ENCODE measurements at places on chromosomes 16 and 17.

DNA sequence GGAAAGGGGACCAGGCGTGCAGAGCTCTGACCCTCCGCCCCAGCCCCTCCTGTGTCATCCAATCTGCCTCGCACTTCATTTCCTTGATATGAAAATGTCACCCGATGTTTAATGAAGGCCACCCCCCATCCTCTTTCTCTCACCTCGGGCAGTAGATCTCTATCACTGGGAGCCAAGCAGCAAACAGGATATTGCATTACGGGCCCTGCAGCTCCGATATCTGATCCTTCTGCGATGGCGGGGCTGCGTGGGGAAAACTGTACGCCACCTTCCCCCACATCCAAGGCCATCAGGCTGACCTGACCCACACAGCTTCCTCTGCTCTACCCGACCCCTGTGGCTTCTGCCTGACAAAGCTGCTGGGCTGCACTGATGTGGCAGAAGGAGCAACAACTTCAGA lies 74.9 kb downstream of the DYNLRB2 start:
- DNase-seq = no peak

DNA sequence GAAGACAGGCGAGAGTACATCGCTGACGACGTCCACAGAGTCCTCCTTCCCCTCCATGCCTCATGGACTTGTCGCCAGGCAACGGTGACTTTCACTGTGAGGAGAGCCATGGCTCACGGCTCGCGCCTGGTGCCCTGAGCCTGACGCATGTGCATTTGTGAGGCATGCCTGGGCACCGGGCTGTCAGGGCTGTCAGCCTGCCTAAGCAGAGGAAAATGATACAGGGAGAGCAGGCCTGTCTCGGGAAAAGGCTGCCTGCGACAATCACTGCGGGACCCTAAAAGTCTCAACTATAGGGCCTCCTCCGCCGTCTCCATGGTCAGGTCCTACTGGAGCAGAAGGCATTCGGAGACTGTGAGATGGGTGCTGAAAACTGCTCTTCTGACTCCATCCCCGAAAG lies 135.5 kb upstream of the WSB1 start:
- no peak for DNase-seq

DNA sequence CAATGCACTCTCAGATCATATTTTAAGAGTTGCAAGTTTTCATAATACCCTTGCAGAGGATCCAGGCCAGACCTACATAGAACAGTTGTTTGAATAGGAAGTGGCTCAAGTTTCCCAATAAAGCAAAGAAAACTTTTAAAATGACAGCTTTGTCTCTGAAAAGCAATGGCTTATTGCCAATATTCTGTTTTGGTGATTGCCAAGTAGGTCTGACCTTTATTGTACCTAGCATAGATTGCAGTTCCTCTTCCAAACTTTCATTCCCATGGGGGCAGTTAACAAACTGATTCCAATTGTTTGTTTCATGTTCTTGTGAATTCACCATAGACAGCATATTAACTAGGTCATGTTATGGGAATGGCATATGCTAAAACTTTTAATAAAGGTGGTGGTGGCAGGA lies 664.6 kb upstream of the CA10 start:
- DNase-seq = no peak

GRCh38 chr17:28871056-28871579 lies 16.3 kb downstream of the ERAL1 start:
- no peak for DNase-seq

- DNase-seq = no peak
Observed at GRCh38 chr16:11233727-11234376, 22.2 kb downstream of the SOCS1 start.

DNA sequence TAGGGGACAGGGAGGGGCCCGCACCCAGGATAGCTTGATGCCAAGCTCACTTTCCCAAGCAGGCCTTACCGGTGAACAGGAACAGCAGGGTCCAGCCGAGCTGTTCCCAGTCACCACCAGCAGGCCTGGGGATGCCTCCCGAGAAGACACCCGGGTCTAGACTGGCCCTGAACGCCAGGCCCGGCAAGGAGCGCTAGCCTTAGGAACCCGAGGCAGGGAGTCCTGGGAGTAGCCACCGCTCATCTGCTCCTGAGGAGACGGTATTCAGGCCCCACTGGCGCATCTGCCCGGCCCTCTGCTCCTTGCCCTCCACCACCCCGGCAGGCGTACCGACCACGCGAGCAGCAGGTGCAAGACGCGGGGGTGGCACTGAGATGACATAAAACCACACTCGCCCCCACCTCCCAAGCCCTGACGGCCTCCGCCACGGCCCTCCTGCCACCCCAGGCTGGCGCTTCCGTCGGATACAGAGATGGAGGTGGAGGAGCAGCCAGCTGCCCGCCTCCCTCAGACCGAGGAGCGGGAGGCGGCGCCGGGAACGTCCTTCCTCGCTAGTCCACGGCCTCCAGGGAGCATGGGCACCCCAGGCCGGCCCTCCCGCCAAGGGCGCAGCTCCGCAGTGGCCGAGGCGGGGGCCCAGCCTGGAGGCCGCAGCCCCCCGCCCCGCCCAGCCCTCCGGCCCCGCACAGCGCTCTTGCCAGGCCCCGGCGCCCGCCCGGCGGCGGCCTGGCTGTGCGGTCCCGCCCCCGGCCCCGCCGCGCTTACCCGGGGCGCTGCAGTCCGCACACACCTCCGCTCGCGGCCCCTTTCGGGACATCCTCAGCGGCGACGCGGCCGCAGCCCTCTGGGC lies 661 bp downstream of the GIT1 start:
- DNase-seq = no peak

GRCh38 chr17:21001813-21002221 lies 41.0 kb downstream of the USP22 start:
- no peak for DNase-seq

DNA sequence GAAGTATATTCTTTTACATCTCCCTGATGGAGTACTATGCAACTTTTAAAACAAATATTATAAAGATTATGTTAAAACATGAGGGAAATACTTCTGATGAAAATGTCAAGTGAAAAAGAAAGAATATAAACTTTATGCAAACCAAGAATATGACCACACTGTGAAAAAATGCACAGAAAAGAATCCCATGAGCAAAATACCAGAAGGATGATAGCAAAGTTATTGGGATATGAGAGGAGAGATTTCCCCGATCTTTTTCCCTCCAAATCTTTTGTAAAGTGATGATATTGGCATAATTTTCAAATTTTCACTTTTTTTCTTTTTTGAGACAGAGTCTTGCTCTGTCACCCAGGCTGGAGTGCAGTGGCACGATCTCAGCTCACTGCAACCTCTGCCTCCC lies 36.6 kb upstream of the SMURF2 start:
- peak; percentile 59 for DNase-seq

DNA sequence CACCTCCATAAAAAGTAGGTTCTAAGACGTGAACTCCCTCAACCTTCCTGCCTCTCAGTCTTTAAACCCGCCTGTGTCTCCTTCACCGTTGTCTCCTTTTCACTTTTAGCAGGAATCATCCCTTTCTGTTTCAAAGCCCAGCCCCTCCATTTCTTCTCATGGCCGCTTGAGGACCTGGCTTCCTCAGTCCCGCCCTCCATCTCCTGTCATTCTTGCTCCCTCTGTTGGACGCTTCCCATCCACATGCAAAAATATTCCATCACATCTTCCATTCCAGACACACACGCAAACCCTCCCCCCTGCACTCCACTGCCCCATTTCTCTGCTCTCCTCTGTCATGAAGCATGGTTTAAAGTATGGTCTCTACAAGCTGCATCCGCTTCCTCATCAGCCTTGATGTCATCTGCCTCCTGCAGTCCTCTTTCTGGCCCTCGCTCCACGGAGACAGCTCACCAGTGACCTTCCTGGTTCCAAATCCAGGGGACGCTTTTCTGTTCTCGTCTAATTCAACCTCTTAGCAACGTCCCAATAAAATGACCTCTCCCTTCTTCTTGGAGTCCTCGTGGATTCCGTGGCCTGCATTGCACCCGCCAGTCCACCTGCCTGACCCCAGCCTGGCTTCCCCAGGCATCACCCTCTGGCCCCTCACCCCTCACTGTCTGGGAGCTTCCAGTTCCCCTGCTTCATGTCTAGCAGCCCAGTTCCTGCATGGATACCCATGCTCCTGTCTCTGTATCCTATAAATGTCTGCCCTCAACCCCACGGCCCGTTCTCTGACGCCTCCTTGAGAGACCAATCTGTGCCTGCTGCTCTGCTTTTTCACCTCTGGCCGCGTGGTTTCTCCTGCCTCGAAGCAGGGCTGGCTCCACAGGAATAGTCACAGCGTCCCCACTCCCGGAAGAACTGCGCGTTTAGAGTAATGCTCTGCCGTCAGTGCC lies 26.2 kb downstream of the ANKRD40 start:
- peak; percentile 87 for DNase-seq

DNA sequence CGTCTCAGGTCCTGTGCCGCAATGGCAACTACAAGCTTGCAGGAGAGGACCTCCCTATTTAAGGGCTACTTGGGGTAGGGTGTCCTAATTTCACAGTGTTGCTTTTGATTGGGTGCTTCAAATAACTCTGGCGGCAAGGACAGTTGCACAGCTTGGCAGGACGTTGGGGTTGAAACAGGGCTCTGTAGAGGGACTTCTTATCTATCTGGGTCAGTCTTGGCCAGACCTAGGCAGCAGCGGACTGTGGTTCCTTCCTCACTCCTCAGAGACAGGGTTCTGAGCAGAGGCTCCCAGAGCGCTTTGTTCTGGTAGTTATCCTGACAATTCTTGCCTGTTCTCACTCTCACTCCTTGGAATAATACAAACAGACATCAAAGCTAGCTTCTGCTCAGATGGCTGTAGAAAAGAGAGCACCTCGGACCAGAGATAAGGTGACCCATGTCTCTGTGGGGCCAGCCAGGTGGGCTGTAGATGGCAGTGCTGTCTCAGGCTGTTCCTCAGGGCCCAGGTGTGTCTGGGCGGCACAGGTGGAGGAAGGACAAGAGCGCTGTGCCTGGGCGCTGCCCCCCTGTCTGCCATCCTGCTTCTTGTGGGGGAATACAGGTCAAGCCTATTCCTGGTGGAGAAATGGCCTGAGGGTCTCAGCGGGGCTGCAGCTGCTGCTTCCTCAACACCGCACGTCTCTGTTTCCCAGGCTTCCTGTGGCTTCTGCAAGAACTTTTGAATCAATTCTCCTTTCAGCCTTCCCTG lies 61.0 kb downstream of the PLD6 start:
- no peak for DNase-seq

DNA sequence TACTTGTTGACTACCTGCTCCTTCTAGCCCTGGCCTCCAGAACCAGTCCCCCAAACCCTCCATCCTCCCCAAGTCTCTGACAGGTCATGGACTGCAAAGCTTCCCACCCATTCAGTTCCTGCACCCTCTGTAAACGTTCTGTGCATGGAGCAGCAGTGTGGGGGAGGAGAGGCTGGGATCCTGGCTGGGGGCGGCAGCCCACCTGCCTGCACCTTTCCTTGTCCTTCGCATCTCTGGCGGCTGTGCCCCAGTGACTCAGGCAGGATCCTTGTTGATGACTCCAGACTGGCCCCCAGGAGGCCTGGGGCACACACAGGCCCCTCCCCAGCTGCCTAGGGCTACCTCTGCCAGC lies 1.6 kb upstream of the PKMYT1 start:
- no peak for DNase-seq

DNA sequence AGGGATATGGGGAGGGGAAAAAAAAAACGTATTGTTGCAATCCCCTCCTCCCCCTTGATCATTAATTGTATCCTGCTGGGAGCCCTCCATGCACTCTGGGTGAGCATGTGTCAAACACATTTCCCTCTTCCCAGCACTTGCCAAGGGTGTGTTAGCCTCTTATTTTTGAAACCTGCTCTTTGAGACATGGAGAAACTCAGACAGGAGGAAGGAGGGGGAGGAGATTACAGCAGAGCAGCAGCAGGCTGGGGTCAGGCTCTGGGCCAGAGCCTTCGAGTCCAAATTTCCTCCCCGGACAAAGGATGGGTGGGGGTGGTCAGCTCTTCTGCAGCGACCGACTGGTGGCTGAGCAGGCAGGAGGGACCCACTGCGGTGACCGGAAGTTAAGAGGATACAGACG lies 64.7 kb downstream of the SOX9 start:
- no peak for DNase-seq

DNA sequence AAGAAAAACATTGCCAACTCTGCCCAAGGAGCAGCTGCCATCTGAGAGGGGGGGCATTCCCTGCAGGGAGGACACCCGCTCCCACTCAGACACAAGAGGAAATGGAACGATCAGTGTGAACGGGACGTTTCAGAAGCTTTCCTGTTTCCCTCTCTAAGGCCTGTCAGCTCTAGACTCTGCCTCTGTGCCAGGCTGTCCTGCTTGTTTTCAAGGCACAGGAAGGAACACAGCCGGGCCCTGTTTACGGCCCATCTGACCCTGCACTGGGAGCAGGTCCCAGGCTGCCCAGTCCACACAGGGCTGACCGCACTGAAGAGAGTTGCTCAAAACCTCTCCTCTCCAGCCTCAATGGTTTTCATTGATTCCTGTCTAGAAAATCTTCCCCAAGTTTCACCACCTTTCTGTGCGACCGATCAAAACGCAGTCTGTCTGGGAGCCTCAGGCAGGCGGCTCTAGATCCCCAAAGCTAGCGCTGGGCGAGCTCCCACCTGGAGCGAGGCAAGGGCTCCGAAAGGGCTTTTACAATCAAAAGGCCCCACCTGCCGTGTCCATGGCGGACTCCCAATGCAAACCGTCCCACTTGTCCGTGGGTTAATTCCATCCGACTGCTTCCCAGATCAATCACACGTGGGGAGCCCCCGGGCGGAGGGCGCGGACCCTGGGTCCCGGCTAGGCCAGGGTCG lies 1.5 kb downstream of the PIEZO1 start:
- no peak for DNase-seq

- peak; percentile 99 for DNase-seq
Observed at GRCh38 chr17:50638966-50639713, 4.5 kb downstream of the ABCC3 start.

GRCh38 chr17:45325810-45326209 lies 9.0 kb upstream of the MAP3K14 start:
- no peak for DNase-seq

DNA sequence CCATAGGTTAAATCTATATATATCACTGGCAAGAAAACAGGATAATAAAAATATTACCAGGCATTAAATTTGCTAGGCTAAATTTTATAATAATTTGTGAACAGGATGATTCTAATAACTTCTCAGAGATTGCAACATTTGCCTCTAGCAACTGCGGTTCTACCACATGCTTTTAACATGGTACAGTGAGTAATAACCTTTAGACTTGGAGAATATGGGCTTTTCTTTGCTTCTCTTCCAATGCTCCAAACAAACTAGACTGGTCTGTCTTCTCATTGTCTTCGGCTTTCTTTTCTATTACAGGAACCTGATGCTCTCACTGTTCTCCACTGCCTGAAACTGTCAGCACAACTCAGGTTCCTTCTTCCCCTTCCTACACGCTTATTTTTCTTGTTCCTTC lies 80.6 kb downstream of the CA4 start:
- DNase-seq = no peak

GRCh38 chr16:67969254-67970039 lies 1.0 kb upstream of the SLC12A4 start:
- no peak for DNase-seq

DNA sequence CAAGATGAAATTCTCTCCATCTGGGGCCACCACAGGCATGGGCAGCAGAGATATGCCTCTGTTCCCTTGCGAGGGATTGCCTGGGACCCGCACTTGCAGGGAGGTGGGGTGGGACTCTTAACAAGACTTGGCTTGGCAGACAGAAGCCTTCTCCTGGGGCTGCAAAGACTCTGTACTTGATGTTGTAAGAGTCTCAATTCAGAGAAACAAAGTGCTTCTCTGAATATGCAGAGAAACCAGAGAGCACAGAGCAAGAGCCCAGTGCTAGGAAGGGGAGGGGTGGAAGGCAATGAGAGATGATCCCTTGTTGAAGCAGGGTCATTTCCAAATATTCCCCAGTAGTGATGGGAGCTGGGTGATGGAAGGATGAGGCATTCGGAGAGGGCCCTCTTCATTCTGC lies 2.2 kb downstream of the MMP28 start:
- DNase-seq = no peak

- no peak for DNase-seq
Observed at GRCh38 chr16:16183562-16183961, 39.7 kb downstream of the ABCC6 start.
